ENCODE measurements at places on chromosomes 7 and 10.

GRCh38 chr10:122333037-122333436 lies 41.5 kb upstream of the PLEKHA1 start:
- peak; percentile 64 for DNase-seq

GRCh38 chr10:45198486-45199204 lies 116.8 kb downstream of the OR13A1 start:
- DNase-seq, result no peak

- no peak for DNase-seq
Measured at GRCh38 chr10:76643511-76643911, 994.1 kb downstream of the KCNMA1 start.

DNA sequence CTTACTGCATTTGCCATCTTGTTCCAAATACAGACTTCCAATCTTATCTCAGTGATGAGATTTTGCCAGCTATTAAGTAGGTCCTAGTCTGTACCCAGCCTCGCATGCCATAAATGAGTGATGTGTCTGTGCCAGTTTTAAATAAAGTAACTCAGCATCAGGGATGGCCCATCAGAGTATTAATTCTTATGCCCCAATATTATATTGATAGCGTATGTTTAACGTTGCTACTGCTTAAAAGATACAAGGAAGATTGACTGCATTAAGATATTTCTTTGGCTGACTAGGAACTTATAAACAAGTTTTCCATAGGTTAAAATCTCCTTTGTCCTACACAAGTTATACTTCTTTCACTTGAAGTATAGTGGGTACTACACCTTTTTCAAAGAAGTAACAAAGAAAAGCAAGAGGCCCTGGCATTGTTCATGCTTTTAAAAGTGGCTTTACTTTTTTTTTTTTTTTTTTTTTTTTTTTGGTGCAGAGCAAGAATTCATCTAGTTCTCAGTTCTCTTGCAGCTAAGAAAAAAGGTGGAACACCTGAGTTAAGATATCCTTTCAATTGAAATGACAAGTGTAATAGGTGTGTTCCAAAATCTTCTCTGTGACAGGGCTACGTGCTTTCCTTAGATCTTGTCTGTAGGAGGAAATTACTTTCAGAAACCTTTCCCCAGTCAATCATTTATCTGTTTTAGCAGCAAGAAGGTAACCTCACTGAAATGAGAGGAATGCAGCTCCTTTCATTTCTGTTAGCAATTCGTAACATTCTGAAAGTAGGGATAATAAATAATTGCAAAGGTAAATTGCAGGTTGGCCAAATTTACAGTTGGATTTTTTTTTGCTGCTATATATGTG lies 245.0 kb downstream of the CELF2 start:
- DNase-seq, result no peak

- DNase-seq, result no peak
Measured at GRCh38 chr10:112628951-112629609, 182.1 kb downstream of the VTI1A start.

DNA sequence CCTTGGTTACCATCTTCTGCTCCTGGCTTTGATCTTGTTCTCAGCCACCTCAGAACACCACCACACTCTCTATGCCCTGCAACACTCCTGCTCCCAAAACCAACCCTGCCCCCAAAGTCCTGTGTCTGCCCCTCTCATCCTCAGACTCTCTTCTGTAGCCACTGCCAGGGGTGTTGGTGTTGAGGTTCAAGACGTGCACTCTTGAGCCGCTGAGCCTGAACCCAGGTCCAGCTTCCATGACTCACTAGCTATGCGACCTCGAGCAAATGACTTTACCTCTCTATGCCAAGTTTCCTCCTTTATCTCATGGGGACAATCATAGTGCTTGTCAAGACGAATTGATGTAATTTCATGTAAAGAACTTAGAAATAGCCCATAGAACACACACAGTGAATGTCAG lies 840 bp upstream of the ATP6V0A4 start:
- no peak for DNase-seq

- no peak for DNase-seq
Measured at GRCh38 chr10:125859128-125859817, 21.8 kb downstream of the DHX32 start.

DNA sequence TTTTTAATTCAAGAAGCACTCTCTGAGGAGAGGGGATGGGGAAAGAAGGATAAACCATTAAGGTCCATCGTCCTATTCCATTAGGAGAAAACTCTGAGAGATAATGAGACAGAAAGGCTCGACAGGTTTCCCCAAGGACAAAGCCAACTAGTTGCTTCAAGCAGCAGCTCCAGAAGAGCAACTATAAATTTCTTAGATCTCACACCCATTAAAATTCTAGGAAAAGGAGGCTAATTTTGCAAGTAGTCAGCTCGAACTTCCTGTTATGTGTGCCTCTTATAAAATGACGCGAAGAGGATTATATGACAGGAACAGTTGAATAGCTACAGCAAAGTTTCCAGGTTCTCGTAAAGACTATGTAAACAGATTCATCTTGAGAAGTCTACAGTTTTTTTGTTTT lies 52.0 kb upstream of the ST8SIA6 start:
- DNase-seq, result no peak

All from activated T-cell treated with anti-CD3 and anti-CD28 coated beads, Interleukin-2, amount 50 U/mL, for 72 hours (primary cell).